ENCODE measurements at places on chromosomes 1 and 21. TPM values are rescaled to one million over a fixed set of nuclear protein-coding genes. Genes with fewer than 3 reads are reported as not detected.

Gene OPTC
- polyA plus RNA-seq, result 0.11 TPM

Gene S100A7A
- not detected for polyA plus RNA-seq

Gene PSRC1
- polyA plus RNA-seq, result 25.5 TPM

Gene EXTL1
- polyA plus RNA-seq, result 1.2 TPM

Gene LCE1B
- not detected for polyA plus RNA-seq

Gene GPR157
- polyA plus RNA-seq, result 2.0 TPM

Data from left renal pelvis (tissue), 4 donors.